ENCODE measurements at places on chromosomes 13 and 19. TPM values are rescaled to one million over a fixed set of nuclear protein-coding genes. Genes with fewer than 3 reads are reported as not detected.

GRCh38 chr19:47013041-47013517, 6.6 kb upstream of the NPAS1 start:
- H3K36me3 ChIP-seq, result no peaks in the 10 kb centered on the region
- no peak overlapping the region for H3K27ac ChIP-seq
- H3K27me3 ChIP-seq, result no peaks in the 10 kb centered on the region

- H3K27me3 ChIP-seq, result no peaks in the 10 kb centered on the region
- DNase-seq, result no peak
- no peaks in the 10 kb centered on the region for H3K36me3 ChIP-seq
- no peak overlapping the region for H3K4me3 ChIP-seq
- H3K4me1 ChIP-seq, result no peaks in the 10 kb centered on the region
- no peak overlapping the region for H3K27ac ChIP-seq
Measured at GRCh38 chr19:10061717-10062310, 24.3 kb upstream of the SHFL start.

RFPL4A gene
- not detected for total RNA-seq

DNA sequence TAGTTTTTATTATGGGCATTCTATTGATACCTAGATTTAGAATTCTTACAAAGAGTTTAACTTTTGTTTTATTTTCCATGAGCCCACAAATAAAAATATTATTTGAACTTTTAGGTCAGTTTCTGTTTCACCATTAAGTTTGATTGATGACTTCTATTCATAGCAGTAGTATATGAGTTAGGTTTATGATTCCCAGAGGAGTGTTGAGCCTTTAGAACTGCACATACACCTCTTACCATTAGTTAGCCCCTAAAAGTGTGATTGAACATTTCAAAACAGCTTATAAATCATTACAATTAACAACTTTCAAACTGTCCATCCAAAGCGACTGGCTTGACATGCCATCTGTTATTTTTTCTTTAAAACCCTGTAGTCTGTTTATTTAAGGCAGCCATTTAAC, 19.0 kb upstream of the PCDH17 start:
- no peaks in the 10 kb centered on the region for H3K36me3 ChIP-seq
- H3K27ac ChIP-seq, result no peak overlapping the region
- H3K27me3 ChIP-seq, result no peaks in the 10 kb centered on the region
- no peaks in the 10 kb centered on the region for H3K4me1 ChIP-seq
- DNase-seq, result no peak
- H3K4me3 ChIP-seq, result no peak overlapping the region

DNA sequence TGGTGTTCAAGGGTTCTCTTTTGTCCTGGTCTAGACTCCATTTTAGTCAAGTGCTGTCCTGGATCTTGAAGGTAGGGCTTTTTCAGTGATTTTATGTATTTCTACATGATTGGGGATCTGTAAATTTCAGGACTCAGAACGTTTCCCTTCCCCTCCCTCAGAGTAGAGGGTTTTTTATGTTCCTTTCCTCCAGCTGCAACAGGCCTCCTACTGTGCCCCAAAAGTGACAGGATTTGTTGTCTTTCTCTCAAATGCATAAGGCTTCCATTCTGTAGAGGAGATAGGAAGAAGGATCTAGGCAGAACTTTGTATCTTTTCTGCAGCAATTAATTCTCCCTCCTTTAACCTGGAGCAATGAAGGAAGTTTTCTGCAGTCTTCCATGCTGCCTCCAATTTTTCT, 251.3 kb downstream of the MAB21L1 start:
- H3K4me1 ChIP-seq, result no peaks in the 10 kb centered on the region
- no peak overlapping the region for H3K27ac ChIP-seq
- no peak overlapping the region for H3K4me3 ChIP-seq
- H3K36me3 ChIP-seq, result no peaks in the 10 kb centered on the region
- H3K27me3 ChIP-seq, result no peaks in the 10 kb centered on the region

- no peak for DNase-seq
- no peaks in the 10 kb centered on the region for H3K4me1 ChIP-seq
- no peaks in the 10 kb centered on the region for H3K36me3 ChIP-seq
- H3K27ac ChIP-seq, result no peak overlapping the region
- no peaks in the 10 kb centered on the region for H3K27me3 ChIP-seq
Measured at GRCh38 chr13:82571653-82572052, 1310.6 kb downstream of the SLITRK1 start.

GRCh38 chr19:1088416-1089010, 6.7 kb downstream of the POLR2E start:
- H3K4me1 ChIP-seq, result peaks cover 1% of the 10 kb centered on the region
- no peak overlapping the region for H3K4me3 ChIP-seq
- H3K27ac ChIP-seq, result no peak overlapping the region
- peaks cover 35% of the 10 kb centered on the region for H3K36me3 ChIP-seq
- no peak for DNase-seq

DNA sequence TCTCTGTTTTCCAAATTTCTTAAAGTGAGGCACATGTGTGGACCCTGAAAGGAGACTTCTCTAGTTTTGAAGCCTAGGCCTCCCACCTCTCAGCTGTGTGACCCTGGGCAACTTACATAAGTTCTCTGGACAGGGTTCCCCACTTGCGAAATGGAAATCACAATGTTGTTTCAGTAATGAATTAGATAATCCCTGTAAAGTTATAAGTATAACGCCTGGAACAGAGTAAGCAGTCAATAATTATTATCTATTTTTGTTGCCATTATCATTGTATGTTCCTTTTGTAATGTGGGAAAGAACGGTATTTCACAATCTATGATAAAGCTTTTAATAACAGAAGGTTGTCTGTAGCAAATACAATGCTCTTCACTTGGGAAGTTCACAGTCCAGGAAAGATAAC, 437.3 kb upstream of the ZNF507 start:
- no peak overlapping the region for H3K4me3 ChIP-seq
- no peak overlapping the region for H3K27ac ChIP-seq
- no peaks in the 10 kb centered on the region for H3K27me3 ChIP-seq
- no peaks in the 10 kb centered on the region for H3K36me3 ChIP-seq
- DNase-seq, result no peak

GRCh38 chr13:102863590-102863989, 17.8 kb downstream of the ERCC5 start:
- H3K4me3 ChIP-seq, result no peak overlapping the region
- H3K4me1 ChIP-seq, result no peaks in the 10 kb centered on the region

DNA sequence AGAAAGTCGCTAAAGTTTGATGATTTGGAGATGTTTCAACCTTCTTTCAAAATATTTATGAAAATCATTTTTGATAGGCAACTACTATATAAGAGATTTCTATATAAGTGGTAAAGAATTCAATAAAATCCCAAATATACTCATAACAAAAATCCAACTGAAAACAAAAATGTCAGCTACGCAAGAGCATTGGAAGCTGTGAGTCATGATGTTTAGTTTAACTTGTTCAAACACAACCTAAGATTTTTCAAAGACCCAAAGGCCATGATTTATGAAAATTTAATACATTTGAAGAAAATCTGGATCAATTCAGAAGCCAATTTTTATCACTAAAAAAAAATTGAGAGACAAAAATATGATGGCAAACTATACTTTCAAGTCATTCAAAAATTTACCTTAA, 226.6 kb downstream of the MZT1 start:
- H3K4me1 ChIP-seq, result no peaks in the 10 kb centered on the region
- no peak overlapping the region for H3K27ac ChIP-seq
- no peak overlapping the region for H3K4me3 ChIP-seq
- H3K36me3 ChIP-seq, result no peaks in the 10 kb centered on the region
- H3K27me3 ChIP-seq, result no peaks in the 10 kb centered on the region

DNA sequence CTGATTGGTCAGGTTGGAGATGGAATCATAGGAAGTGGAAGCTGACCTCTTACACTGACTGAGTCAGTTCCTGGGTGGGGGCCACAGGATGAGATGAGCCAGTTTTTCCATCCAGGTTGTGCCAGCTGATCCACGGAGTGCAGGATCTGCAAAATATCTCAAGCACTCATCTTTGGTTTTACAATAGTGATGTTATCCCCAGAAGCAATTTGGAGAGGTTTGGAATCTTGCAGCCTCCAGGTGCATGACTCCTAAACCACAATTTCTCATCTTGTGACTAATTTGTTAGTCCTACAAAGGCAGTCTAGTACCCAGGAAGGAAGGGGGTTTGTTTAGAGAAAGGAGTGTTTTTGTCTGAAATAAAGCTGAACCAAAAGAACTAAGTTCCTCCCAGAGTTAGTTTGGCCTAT, 212.8 kb downstream of the SLITRK6 start:
- H3K36me3 ChIP-seq, result no peaks in the 10 kb centered on the region
- H3K4me3 ChIP-seq, result no peak overlapping the region
- H3K27me3 ChIP-seq, result no peaks in the 10 kb centered on the region
- no peak for DNase-seq
- no peaks in the 10 kb centered on the region for H3K4me1 ChIP-seq

KLF5 gene
- 19.0 TPM for total RNA-seq

Measured in thyroid gland (tissue), 4 donors.